ENCODE measurements at places on chromosomes 12 and 14.
A peak's percentile ranks its signal among the peaks of the same experiment; 100 is the strongest.

- DNase-seq: peak; percentile 73
Observed at GRCh38 chr14:60805841-60806430, 71.4 kb downstream of the MNAT1 start.

- DNase-seq: peak; percentile 46
Observed at GRCh38 chr12:31702047-31702446, 26.8 kb downstream of the AMN1 start.

DNA sequence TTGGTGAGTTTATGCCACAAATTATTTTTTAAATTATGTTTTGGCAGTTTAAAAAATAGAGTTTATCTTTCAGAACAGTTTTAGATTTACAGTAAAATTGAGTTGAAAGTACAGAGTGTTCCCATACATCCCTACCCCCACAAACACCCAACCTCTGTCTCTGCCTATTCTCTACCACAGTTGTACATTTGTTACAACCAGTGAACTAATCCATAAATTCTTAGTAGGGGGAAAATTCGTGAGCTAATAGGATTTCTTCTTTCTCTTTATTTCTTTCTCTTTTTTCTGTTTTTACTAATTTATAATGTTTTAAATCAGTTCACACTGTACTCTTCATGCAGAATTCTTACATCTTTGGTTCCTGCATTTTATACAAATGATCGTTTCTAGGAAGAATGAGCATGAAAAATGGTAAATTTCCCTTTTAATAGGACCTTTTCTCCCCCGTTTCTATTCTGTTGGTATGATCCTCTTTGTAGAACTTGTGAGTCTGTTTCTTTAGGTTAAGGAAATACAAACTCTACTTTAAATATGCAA, 56.7 kb downstream of the MIPOL1 start:
- peak; percentile 5 for DNase-seq

DNA sequence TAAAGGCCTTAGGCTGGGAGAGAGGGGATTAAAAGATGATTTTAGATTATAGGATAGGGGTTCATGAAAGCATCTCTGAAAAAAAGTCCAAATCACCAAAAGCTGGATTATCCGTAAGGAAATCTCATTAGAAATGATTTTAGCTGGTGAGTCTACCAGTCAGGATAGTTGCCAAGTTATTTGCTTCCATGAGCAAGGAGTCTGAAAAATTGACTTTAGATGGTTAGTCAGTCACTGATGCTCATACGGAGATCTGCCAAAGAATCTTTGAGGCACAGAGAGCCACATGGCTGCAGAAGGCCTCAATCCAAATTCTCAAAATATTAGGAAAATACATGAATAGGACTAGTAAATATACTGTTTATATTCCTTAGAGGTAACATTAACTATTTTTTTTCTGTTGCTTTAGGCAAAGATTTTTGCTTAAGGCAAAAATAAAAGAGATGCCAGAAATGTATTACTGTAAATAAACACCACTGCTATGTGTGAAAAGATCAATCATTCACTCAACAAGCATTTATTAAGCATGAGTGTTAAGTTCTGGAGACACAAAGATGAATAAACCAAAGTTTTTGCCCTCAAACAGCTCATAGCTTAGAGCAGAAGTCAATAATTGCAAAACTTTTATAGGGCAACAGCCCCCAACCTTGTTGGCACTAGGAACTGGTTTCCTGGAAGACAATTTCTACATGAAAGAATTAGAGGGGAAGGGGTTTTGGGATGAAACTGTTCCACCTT, 105.2 kb downstream of the BBS10 start:
- DNase-seq: peak; percentile 87

- DNase-seq: peak; percentile 34
Observed at GRCh38 chr14:24280797-24281460, 9.5 kb upstream of the RABGGTA start.

DNA sequence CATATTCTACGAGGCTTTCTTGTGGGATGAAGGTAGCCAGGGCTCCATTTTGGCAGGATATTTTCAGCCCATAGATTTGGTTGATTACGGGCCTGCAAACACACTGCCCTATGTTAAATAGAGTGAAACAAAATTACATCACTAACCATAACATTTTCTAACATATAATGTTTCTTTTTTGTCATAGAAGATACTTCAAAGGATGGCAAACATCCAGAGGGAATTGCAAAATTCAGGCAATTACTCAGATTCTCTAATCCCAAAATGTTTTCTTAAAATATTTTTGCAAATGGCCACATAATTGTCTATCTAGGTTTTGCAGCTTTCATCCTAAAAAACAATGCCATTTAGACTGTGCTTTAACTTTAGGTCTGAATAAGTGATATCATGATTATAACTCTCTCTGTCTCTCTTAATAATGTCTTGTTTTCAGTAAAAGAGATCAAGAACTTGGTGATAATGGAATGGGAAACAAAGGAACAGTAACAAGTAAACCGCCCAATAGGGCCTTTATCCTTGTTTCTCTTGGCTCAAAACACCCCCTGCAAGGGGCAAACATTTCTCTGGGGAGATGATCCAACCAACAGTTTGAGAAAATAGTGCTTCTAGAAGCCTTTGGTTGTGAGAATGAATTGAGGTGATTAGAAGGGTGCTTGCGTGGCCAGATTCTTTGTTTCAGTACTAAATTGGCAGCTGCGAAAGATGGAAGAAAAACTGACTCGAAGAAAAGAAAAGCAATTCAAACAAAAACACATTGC, 54.4 kb upstream of the BTG1 start:
- DNase-seq: peak; percentile 72

DNA sequence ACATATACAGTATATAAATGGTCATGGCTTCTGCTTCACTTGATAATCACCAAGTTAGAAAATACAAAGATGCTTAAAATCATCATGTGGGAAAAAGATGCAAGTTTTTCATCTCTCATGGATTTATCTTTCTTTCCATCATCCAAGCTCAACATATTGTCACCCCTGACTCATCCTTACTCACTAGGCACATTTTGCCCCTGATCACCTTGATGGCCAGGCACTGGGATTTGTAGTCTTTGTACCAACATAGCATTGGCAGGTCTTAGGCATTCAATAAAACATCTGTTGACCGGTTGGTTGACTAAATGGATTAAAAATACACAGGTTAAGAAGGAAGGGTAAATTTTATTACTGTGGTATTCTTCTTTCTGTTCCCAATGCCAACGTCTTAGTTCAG, 28.1 kb downstream of the KLHDC2 start:
- peak; percentile 12 for DNase-seq

GRCh38 chr12:97943359-97943758, 480.8 kb downstream of the RMST start:
- peak; percentile 53 for DNase-seq

GRCh38 chr12:48165089-48165981, 8.0 kb upstream of the ASB8 start:
- peak; percentile 70 for DNase-seq

DNA sequence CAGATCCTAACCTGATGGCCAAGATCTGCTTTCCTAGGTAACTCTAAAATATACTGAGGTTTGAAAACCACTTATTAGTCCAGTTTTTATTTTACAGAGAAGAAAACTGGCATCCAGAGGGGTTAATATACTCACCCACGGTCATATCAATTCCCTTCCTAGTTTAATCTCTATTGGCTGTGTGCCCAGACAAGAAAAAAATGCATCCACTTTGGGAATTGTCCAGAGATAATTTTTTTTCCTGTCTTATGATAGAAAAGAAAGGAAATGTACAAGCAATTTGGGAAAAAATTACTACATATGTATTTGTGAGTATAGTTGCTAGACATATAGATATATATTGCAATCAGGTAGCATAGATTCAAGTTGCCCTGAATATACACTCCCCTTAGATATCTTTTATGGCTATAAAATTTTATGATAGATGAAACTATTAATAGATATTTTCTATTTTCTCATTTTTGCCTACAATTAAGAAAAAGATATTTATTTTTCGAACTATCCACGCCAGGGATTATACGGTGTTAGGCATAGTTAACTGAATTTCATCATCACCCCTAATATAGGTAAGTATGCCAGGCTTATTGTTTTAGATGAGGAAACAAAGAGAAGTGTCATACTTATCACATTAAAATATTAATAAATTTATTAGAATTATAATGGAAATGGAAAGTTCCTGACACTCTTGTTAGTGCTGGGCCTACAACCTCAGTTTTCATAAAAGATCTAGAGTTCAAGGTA, 100.5 kb upstream of the SLC38A2 start:
- DNase-seq: peak; percentile 68

GRCh38 chr14:32507029-32507984, 178.2 kb downstream of the AKAP6 start:
- DNase-seq: peak; percentile 75

GRCh38 chr14:37170993-37171392, 1.4 kb downstream of the SLC25A21 start:
- DNase-seq: no peak

GRCh38 chr14:52883658-52884057, 67.2 kb downstream of the FERMT2 start:
- no peak for DNase-seq

- DNase-seq: peak; percentile 87
Observed at GRCh38 chr14:87108726-87109125, 884.3 kb downstream of the GALC start.

DNA sequence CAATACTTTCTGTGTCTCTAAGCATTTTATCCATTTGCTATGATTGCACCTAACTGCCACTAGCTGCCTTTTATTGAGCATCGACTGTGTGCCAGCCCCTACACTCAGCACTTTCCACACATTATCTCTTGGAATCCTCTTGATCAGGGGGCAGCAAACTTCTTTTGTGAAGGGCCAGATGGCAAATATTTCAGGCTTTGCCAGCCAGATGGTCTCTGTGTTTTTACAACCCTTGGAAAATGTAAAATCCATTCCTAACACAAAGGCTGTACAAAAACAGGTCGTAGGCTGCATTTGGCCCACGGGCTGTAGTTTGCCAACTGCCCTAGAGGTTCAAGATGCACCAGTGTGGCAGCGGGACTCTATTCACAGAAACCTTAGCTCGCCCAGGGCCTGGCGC, 19.5 kb downstream of the FOXN4 start:
- DNase-seq: no peak

DNA sequence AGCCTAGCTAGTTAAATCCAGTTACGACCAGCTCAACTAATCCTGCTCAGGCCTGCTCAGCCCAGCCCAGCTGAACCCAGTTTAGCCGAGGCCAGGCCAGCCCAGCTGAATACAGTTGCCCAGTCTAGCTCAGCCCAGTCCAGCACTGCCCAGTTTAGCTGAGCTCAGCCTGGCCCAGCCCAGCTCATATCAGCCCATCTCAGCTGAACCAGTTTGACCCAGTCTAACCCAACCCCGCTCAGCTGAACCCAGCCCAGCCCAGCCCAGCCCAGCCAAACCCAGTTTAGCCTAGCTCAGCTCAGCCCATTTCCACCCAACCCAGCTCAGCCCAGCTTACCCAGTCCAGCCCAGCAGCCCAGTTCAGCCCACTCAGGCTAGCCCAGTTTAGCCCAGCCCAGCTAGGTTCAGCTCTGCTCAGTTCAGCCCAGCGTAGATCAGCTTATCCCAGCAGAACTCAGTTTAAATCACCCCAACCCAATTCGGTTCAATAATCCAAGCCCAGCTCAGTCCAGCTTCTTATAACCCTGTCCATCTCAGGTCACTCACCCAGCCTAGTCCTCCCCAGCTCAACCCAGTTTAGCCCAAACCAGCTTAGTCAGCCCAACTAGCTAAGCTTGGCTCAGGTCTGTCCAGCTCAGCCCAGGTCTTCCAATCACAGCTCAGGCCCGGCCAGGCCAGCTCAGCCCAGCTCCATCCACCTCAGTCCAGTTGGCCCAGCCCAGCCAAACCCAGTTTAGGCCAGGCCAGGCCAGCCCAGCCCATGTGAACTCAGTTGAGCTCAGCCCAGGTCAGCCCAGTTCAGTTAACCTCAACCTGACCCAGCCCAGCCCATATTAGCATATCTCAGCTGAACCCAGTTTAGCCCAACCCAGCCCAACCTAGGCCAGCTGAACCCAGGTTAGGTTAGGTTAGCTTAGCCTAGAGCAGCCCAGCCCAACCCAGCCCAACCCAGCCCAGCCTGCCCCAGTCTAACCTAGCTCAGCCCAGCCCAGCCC, 76.7 kb downstream of the TMEM121 start:
- DNase-seq: no peak

- no peak for DNase-seq
Observed at GRCh38 chr14:90440021-90440451, 43.2 kb downstream of the CALM1 start.

GRCh38 chr12:1799882-1800400, 20.4 kb upstream of the LRTM2 start:
- DNase-seq: no peak

DNA sequence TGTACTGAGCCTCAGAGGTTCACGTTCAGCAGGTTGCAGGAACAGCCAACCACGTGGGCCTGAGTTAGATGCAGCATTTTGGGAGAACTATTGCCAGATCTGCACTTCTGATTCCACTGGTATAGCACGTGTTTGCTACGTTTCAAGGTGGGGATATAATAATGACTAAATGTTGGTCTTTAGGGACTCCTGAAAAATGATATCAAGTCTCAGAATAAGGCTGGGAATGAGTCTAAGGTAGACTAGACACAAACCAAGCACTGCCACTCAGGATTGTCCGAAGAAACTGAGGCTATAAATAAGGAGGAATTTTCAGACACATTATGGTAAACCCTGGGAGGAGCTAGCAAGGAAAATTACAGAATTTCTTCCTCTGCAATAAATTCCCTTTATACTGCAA, 98.1 kb downstream of the ESR2 start:
- no peak for DNase-seq

- no peak for DNase-seq
Observed at GRCh38 chr12:72622556-72622955, 350.4 kb downstream of the TRHDE start.

All from fibroblast of mammary gland (primary cell).